H4 (cell line): ENCODE measurements at places on chromosomes 11 and 22. TPM values are rescaled to one million over a fixed set of nuclear protein-coding genes. Genes with fewer than 3 reads are reported as not detected.

Gene CKAP5
- 54.6 and 71.4 TPM in 2 replicates for total RNA-seq

Gene OR8D4
- total RNA-seq: not detected in 2 replicates

Gene MS4A6E
- not detected in 2 replicates for total RNA-seq

Gene GVQW3
- 0.08 and 1.2 TPM in 2 replicates for total RNA-seq

Gene P2RX6
- total RNA-seq: 2.0 and 4.0 TPM in 2 replicates

Gene MIOX
- not detected in 2 replicates for total RNA-seq
